ENCODE measurements at places on chromosomes 16 and 17.

GRCh38 chr16:3980253-3981111 is 100.0 kb upstream of the CREBBP start:
- no peak for DNase-seq

- no peak for DNase-seq
Measured at GRCh38 chr16:88014252-88014781, 63.1 kb downstream of the BANP start.

DNA sequence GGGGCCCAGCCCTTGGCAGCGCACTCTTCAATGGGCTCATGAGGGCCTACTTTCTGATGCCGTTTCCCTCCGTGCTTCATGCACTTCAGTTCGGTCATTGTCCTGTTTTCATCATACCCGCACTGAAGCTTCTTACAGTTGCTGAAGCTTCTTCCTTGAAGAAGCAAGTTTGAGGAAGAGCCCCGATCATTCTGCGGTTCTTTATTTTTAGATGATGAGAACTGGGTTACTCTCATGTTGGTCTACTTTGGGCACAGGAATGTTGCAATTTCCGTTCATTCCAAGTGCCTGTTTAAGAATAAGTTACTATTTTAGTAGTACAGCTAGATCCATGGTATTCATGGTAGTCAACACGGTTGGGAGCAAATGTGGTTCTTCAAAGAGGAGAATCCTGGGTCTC is 587.7 kb upstream of the HSBP1 start:
- DNase-seq, result no peak

DNA sequence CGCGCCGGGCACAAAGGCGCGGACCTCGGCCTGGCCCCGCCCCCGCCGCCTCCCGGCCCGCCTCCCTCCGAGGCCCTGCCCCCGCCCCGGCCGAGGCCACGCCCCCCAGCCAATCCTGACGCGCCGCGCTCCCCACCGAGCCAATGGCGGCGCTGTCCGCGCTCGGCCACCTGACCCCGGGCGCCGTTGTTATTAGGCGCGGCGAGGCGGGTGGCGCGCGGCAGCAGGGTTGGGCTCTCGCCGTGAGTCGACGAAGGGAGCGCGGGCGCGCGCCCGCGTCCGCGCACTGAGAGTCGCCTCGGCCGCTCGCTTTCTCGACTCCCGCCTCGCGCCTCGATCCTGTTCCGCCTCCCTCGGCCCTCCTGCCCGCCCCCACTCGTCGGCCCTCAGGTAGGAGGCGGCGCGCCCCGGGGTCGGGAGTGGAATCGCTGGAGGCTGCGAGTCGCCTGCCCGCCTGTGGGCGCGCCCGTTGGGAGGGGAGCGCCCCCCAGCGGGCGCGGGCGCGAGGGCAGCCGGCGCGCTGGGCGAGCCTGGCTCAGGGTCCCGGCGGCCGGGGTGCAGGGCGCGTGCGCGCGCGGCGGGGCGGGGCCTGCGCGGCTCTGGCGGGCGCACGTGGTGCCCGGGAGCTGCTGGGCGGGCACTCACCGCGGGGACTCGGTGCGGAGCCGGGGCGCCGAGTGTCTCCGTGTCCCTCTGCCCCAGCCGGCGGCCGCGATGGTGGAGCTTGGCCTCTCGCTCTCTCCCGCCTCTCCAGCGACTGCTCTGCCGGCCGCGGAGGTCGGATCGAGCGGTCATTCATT is 405 bp upstream of the CBLN1 start:
- peak; percentile 89 for DNase-seq

DNA sequence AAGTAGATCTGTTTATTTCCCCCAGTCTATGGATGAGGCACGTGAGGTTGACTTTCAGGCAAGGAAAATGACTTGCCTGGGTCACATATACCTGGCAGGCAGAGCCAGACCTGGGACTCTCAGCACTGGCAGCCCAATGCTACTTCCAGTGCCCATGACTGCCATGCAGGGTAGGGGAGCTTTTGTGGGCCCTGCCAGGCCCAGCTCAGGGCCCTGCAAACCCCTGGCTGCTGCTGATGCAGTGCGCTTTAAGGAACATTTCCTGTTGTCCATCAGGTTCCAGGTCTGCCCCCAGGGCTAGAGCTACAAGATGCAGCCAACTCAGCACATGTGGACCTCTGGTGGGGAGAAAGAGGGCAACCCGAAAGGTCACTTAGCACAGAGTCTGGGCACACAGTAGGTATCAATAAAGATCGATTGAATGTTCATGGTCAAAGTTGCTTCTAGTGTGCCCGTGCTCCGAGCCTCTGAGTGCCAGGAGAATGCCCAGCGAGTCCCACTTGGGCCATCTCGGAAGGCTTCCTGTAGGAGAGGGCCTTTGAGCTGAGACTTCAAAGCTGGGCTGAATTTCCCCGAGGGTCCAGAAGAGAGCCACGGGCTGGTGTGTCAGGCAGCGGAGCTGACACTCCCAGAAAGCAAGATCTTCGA is 513 bp upstream of the TBX21 start:
- no peak for DNase-seq

- no peak for DNase-seq
Measured at GRCh38 chr17:75288770-75289114, 491 bp downstream of the SLC25A19 start.

GRCh38 chr16:9946022-9946720 is 236.1 kb downstream of the GRIN2A start:
- DNase-seq, result no peak

- peak; percentile 42 for DNase-seq
Measured at GRCh38 chr16:30472328-30472942, at the start of gene ITGAL. TSS of gene ITGAL (plus strand) at chr16:30472742. CDS start at chr16:30472838, 96 bp downstream.

DNA sequence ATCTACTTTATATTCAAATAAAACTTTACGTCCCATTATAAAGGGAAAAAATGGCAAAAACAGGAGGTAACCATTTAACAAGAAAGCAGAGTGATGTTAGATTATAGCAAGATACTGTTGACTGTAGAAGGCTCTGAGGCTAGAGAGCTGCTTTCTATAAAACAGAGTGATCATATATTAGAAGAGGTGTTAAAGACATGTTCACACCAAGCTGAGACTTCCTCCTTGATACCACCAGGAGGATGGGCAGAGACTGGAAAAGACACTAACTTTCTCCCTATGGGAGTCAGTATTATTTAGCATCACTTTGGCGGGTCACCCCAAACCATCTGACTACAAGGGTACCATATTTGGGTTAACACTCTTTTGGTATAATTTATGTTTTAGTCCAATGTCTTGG is 687 bp upstream of the CIITA start:
- no peak for DNase-seq

DNA sequence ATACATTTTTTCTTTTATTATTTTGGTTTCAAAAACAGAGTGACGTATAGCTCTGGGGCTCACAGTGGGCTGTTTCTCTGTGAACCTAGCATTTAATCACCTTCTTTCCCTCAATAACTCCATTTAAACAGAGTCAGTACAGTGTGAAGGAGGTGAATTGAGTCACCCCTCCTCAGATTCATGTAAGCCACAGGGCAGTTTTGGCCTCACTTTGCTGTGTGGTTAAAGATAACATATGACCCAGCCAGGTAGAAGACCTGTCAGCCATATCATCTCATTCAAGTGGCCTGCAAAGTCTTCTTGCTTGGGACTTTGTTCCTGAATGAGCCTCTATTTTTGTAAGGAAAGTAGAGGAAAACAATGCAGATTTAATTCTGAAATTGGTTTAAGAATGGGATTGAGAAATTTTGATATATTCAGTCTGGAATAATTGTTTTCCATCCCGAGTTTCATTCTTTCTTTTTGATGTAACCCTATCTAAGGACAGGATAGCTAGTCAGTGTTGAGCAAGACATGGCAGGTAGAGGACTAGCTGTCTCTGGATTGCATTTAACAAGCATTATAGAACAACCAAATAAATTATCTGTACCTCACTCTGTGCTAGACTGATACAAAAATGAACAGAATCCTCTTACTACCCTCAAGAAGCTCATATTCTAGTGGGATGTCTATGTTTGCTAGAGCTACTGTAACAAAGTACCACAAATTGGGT is 13.1 kb downstream of the MAP2K6 start:
- DNase-seq, result no peak

- no peak for DNase-seq
Measured at GRCh38 chr16:57976331-57976796, 5.4 kb upstream of the CNGB1 start.

DNA sequence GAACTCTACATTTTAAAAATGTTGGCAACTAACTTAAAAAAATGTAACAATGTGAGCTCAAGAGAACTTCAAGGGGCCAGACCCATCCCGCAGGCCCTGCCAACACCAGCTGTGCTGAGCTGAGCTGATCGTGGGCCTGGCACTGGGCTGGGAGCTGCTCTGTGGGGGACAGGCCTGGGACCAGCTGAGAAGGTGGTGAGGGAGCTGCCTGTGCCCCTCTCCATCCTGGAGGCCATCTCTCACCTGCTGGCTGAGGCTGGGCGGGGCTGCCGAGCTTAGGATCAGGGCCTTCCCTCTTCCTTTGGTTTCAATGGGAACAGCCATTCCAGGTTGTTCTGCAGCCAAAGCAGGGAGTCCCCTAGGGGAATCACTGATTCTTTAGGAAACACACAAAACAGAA is 58.2 kb downstream of the IL21R start:
- no peak for DNase-seq

GRCh38 chr17:72053449-72053848 is 67.4 kb upstream of the SOX9 start:
- peak; percentile 50 for DNase-seq

DNA sequence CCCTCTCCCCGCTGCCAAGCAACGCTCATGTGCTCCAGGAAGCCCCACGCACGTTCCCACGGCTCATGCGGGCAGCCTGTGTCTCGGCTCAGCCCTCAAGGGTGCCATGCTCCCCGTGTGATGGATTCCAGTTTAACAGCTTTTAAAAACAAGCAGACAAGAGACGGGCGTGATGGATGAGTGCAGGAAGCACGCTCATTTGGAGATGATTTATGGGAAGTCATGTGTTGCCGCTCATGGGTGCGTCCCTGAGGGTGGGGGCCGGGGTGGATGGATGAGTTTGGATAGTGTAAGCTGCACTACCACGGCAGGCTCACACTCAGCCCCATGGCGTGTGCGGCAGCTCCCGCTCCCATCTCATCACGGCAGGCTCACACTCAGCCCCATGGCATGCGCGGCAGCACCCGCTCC is 132.8 kb downstream of the RBFOX3 start:
- no peak for DNase-seq

DNA sequence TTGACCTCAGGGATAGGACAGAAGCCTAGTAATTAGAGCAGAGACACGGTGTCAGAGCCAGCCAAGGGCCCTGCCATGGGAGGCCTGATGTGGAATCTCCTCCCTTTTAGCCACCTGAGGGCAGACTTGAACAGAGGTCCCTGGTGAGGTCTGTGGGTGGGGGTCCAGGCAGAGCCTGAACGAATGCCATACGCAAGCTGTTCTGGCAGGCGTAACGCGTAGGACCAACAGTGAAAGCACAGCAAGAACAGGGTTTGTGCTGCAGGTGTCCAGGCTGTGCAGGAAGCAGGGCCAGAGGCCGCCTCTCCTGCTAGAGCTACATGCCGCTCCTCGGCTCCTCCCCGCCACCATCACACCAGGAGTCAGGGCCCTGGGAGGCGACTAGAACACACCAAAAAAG is 81.9 kb upstream of the TBX2 start:
- no peak for DNase-seq

DNA sequence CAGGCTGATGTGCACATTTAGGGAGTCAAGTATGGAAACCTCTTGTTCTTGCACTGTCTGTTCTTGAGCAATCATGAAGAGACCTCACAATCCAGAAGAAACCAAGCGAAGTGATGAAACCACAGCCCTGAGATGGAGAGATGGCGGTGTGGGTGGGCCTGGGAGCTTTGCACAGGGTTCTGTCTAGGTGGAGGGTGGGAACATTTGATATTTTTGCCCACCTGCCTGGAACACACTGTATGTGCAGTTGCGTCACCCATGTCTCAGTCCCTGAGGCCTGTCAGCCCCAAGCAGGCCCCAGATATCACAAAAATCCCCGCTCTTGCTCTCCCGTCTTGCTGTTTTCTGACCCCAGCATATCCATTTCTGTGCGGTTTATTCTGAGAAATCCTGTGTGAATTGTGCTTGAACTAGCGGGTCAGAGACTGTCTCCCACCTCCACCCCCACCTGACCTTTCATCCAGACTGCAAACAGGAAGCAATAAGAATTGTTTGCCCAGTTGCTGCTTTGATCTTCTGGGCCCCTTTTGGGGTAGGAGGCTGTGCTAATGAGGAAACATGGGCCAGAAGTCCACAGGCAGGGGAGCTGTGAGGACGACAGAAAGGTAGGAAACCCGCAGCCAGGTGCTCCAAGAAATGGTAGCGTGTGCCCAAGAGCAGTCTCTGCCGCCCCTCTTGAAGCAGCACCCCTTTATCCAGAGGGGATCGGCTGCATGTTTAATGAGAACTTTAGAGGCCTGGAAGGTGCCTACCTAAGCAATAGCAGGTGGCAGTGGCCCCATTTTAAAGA is 183.8 kb downstream of the CCDC182 start:
- DNase-seq, result no peak

- DNase-seq, result no peak
Measured at GRCh38 chr17:74196541-74197317, 6.7 kb upstream of the RPL38 start.

GRCh38 chr17:67386965-67387551 is 10.0 kb downstream of the PITPNC1 start:
- peak; percentile 52 for DNase-seq

DNA sequence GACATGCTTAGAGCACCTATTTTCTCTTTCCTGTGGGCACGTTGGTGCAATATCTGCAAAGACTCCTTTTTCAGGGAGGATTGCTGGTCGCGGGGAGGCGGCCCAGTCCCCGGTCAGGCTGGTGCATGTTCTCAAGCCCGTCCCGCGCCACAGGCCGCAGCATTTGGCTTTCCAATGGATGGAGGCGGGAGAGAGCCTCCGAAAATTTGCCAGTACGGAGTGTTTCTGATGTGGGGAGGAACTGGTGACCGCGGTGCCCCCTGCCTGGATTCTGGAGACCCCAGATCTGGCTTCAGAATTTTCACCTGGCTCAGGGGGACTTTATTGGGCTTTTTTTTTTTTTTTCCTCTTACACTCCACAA is 2.3 kb downstream of the CMIP start:
- no peak for DNase-seq

- no peak for DNase-seq
Measured at GRCh38 chr17:79813297-79814126, 16.6 kb upstream of the CBX8 start.

DNA sequence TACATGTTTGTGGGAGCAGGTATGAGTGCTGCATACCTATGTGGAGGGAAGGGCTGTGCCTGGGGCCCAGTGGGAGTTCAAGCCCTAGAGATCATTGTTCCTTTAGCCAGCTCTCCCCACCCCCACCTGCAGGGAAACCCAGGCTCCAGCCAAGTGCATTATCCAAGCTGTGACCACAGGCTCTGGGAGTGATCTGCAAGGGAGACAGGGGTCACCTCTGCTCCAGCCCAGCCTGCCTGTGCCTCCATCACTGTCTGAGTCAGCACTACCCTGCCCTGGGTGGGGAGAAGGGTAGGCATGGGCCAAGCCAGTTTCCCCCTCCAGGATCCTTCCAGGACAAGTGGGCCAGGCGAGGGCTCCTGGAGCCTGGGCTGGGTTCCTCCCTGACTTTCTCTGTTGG is 32.1 kb upstream of the SBK1 start:
- no peak for DNase-seq
